ENCODE measurements at places on chromosomes 4 and X. TPM values are rescaled to one million over a fixed set of nuclear protein-coding genes. Genes with fewer than 3 reads are reported as not detected.

Gene GAGE2A
- not detected for polyA plus RNA-seq

Gene TEX13C
- 0.01 TPM for polyA plus RNA-seq

Gene MID2
- polyA plus RNA-seq = 10.9 TPM

Gene GLOD5
- 1.8 TPM for polyA plus RNA-seq

Gene CFI
- 83.2 TPM for polyA plus RNA-seq

Gene IL2
- not detected for polyA plus RNA-seq

Gene VCX3B
- polyA plus RNA-seq = 0.22 TPM

Gene UCP1
- 0.42 TPM for polyA plus RNA-seq

Gene ART3
- 0.32 TPM for polyA plus RNA-seq

Gene MXRA5
- 8.2 TPM for polyA plus RNA-seq

Gene SPANXC
- not detected for polyA plus RNA-seq

Gene RXFP1
- polyA plus RNA-seq = 0.50 TPM

Gene DNAAF6
- 0.25 TPM for polyA plus RNA-seq

Gene LEF1
- 79.4 TPM for polyA plus RNA-seq

Gene MTTP
- polyA plus RNA-seq = 8.6 TPM

Gene CT45A10
- polyA plus RNA-seq = not detected

Gene MAGEA9
- not detected for polyA plus RNA-seq

Gene PPP4R3C
- not detected for polyA plus RNA-seq

Gene PTPN13
- polyA plus RNA-seq = 151 TPM

Gene CCSER1
- polyA plus RNA-seq = 21.4 TPM

Gene ADH6
- polyA plus RNA-seq = 32.4 TPM

Gene GBA3
- polyA plus RNA-seq = 18.9 TPM

Gene ARMCX1
- polyA plus RNA-seq = 54.1 TPM

Gene TIMP1
- 86.2 TPM for polyA plus RNA-seq

Gene CXorf38
- polyA plus RNA-seq = 10.8 TPM

Gene ADH1C
- polyA plus RNA-seq = 120 TPM
